Stimulated activated CD8-positive, alpha-beta memory T cell treated with anti-CD3 and anti-CD28 coated beads, Interleukin-7, amount 100 ng/mL, for 1 hour (primary cell): ENCODE measurements at places on chromosomes 16 and 17.

DNA sequence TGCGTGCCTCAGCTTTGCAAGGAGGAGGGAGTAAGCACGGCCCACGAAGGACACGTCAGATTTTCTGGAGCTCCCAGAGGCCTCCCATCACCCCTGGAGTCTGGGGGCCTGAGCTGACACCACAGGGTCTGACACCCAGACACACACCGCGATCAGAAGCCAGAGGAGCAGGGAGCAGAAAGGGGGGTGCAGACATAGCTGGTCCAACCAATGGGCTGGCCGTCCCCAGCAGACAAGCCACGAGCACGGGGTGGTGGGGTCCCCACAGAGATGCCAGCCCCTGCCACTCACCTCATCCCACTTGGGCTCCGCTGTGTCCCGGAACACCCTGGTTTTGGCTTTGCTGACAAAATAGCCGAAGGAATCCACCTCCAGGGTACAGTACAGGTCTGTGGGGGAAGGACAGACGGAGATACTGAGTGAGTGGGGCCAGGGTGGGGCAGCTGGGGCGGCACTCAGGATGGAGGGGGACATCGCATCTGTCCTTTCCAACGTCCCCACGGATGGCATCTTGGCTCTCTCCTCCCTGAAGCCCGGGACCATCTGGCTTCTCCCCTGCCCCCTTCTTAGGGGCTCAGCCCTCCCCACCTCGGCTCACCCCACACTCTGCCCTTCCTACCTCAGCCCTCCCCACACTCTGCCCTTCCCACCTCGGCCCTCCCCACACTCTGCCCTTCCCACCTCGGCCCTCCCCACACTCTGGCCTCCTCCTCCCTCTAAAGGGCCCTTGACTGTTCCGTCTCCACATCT lies 53.5 kb downstream of the TIMM22 start:
- DNase-seq = no peak

GRCh38 chr16:87708881-87709638 lies 56.7 kb downstream of the KLHDC4 start:
- DNase-seq = no peak

DNA sequence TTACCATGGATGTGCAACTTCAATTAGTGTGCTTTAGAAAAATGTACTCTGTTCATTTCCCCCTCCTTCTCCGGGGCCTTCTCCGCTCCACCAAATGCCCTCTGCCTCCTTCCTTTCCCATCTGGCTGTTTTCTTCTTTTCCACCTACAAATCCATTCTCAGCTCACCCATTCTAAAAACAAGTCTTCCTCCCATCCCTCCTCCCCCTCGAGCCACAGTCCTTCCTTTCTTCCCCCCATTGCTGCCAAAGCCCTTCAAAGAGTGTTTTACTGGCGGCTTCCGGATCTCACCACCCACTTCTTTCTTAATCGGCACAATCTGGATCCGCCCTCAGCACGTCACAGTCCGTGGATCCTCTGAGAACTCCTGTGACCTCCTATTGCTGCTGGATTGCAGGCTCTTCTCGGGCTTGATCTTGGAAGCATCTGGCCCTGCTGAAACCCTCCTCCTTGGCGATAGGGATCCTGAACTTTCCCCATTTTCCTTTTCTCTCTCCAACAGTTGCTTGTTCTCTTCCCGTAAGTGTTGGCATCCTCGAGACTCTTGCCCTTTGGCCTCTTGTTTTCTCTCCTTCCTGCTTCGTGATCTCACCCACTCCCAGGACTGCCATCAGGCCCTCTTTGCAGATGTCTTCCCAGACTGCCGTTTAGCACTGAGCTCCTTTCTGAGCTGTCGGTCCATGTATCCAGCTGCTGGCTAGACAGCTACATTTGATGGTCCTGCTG lies 36.0 kb upstream of the FBXO47 start:
- DNase-seq = peak; percentile 13

- no peak for DNase-seq
These were observed 43.9 kb upstream of the TNRC6C start for GRCh38 chr17:77914385-77915254.

- DNase-seq = no peak
These were observed at the start of gene GPRC5B for GRCh38 chr16:19884611-19885450. GPRC5B (minus strand) TSS chr16:19884848; CDS start chr16:19872845, 12,003 bp downstream.

DNA sequence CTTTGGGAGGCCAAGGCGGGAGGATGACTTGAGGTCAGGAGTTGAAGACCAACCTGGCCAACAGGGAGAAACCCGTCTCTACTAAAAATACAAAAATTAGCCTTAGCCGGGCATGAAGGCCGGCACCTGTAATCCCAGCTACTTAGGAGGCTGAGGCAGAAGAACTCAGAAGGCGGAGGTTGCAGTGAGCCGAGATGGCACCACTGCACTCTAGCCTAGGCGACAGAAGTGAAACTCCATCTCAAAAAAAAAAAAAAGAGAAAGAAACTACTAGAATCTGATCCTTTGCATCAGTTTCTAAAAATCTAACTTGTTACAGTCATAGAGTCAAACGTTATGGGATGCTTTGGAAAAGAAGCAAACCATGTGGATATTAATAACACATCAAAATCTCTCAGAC lies 1.6 kb upstream of the PECAM1 start:
- no peak for DNase-seq

DNA sequence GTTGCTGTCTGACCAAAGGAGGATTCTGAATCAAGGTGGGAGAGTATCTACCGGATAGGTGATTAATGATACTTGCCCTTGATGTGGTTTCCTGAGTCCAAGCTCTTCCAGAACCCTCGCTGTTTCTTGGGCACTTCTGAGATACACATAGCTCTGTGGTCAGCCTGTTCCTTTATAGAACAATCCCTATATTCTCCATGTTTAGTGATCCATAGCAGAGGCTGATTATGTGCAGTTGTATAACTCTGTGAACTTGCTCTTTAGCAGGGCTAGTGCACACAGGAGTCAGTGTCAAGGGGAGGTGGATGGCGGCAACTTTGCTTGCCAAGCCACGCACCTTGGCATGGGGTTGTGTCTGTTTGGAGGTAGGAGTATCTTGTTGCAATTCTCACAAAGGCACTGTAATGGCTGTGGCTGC lies 36.1 kb downstream of the ARL4D start:
- DNase-seq = no peak

DNA sequence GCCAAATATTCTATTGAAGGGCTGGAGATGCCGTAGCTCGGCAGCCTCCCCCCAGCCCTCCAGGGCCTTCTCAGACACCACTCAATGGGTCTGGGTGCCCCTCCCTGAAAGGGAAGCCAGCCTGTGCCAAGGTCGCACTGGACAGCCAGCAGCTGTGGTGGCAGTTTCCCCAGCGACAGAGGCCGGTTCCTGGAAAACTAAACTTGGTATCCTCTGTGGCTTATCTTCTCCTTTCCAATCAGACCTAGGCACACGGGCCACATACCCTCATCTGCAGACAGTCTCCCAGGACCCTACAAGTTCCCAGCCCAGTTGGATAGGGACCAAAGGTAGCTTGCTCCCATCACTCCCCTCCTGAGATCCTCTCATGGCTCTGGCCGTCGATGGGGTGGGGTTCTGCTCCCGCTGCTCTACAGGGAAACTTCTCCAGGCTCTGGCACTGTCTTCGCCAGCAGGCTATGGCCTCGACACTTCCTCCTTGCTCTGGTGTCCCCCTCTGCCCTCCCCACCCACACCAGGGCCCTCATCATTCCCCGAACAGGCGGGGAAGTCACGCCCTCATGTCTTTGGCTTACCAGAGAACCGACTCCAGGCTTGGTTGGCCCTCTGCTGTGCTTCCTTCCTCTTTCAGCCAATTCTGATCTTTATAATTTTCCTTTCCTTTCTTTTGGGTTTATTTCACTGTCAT lies 18.3 kb upstream of the IL21R start:
- DNase-seq = no peak

- no peak for DNase-seq
These were observed 4.4 kb downstream of the KDM6B start for GRCh38 chr17:7838090-7839075.
